Smooth muscle cell of trachea (primary cell): ENCODE measurements at places on chromosomes 4 and X. TPM values are rescaled to one million over a fixed set of nuclear protein-coding genes. Genes with fewer than 3 reads are reported as not detected.

NOCT gene
- total RNA-seq = 6.8 and 26.6 TPM in 2 replicates

RPA4 gene
- 0.66 and 2.2 TPM in 2 replicates for total RNA-seq

RAI2 gene
- total RNA-seq = 2.2 and 5.8 TPM in 2 replicates

NLRP2B gene
- total RNA-seq = not detected in 2 replicates

TLR6 gene
- 1.3 and 2.5 TPM in 2 replicates for total RNA-seq

NDUFA1 gene
- 29.8 and 58.3 TPM in 2 replicates for total RNA-seq

DIPK2B gene
- total RNA-seq = 0.15 TPM in 1 of 2 replicates, not detected in the other

EXOC1L gene
- total RNA-seq = not detected in 2 replicates

TCEAL6 gene
- total RNA-seq = not detected in 2 replicates

MAGEB17 gene
- total RNA-seq = not detected in 2 replicates

TMEM144 gene
- 6.8 and 12.9 TPM in 2 replicates for total RNA-seq

F8A3 gene
- total RNA-seq = 3.8 and 4.9 TPM in 2 replicates

TCP11X2 gene
- not detected in 2 replicates for total RNA-seq

IL3RA gene
- total RNA-seq = not detected in 2 replicates

ASB5 gene
- under 0.01 and 1.2 TPM in 2 replicates for total RNA-seq

ARAP2 gene
- total RNA-seq = 1.2 and 1.6 TPM in 2 replicates

CT83 gene
- total RNA-seq = not detected in 2 replicates

VCX2 gene
- total RNA-seq = not detected in 2 replicates

SCD5 gene
- total RNA-seq = 5.5 and 24.1 TPM in 2 replicates

TBC1D8B gene
- total RNA-seq = 17.5 and 23.7 TPM in 2 replicates

UNC5C gene
- total RNA-seq = 2.5 and 4.9 TPM in 2 replicates

OTC gene
- total RNA-seq = 0.15 TPM in 1 of 2 replicates, not detected in the other

NIPAL1 gene
- not detected in 2 replicates for total RNA-seq

SPANXB1 gene
- total RNA-seq = not detected in 2 replicates

UGT2A3 gene
- total RNA-seq = not detected in 2 replicates

ARX gene
- not detected in 2 replicates for total RNA-seq

ADGRL3 gene
- not detected in 2 replicates for total RNA-seq

LEF1 gene
- total RNA-seq = 0.33 TPM in 1 of 2 replicates, not detected in the other

LRRC66 gene
- 0.83 and 1.5 TPM in 2 replicates for total RNA-seq

MAP3K15 gene
- under 0.01 TPM in 1 of 2 replicates, not detected in the other for total RNA-seq

WDR17 gene
- total RNA-seq = 3.3 and 5.1 TPM in 2 replicates

PHEX gene
- total RNA-seq = 2.8 and 3.2 TPM in 2 replicates

TLR10 gene
- total RNA-seq = 0.15 TPM in 1 of 2 replicates, not detected in the other

ADGRG2 gene
- total RNA-seq = 0.17 and 0.58 TPM in 2 replicates

MMRN1 gene
- total RNA-seq = 1.6 TPM in 1 of 2 replicates, not detected in the other

FREM3 gene
- total RNA-seq = not detected in 2 replicates

PPBP gene
- not detected in 2 replicates for total RNA-seq

BRS3 gene
- total RNA-seq = not detected in 2 replicates

THAP6 gene
- total RNA-seq = 14.7 and 22.5 TPM in 2 replicates

TSPAN5 gene
- total RNA-seq = 109 and 151 TPM in 2 replicates

DNAJB14 gene
- 26.5 and 38.7 TPM in 2 replicates for total RNA-seq

PLA2G12A gene
- 17.7 and 18.5 TPM in 2 replicates for total RNA-seq
